Lower lobe of right lung (tissue), 2 donors: ENCODE measurements at places on chromosomes 4 and X.

GRCh38 chrX:39152106-39152649, 350.9 kb downstream of the MID1IP1 start:
- peak; percentile 59 for DNase-seq

DNA sequence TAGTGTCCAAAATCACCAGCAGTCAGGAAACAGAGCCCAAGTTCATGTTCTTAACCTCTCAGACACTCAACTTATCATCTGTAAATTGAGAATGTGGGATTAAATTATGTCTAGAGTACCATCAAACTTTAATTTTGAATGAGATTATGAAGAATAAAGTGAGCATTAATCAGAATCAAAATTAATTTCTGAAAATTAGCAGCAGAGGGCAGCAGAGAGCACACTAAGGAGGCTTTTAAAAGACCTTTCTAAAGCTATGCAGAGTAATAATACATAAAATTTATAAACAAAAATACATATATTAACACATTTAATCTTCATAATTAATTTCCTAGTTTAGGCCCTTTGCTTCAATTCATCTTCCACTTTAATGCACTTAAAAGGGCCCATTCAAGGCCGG, 7.1 kb downstream of the TASL start:
- no peak for DNase-seq

DNA sequence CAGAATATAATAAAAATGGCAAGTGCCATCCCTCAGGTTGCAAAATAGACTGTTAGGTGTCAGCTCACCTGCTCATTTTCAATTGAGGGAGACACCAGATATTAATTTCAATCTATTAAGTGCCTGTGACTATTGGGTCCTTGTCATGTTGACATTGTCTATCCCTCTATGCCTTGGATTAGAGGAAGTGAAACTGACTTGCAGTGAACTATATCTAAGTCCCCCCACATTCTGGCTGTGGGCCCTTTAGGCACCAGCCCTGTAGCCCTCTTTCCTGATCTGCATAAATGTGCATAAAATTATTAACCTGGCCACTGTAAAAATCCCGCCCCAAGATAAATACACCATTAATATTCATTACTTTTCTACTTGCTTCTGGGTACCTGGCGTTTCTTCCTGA, 293.0 kb upstream of the CLNK start:
- DNase-seq = no peak

DNA sequence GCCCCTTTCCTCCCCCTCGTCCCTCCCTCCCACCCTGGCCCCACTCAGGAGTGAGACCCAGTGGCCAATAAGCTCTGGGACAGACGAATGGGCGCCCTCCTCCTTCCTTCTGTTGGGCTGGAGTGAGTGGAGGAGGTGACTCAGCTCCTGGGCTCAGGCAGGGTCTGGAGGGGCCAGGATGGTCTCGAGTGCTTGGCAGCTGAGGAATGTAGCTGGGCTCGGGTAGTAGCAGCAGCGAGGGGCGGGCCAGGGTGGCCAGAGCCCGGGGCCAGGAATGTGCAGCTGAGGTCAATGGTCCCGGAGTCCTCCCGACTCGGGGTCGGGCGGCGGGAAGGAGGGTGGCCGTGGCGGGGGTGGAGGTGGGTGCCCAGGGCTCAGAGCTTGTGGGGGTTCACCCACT, 15.0 kb downstream of the G6PD start:
- peak; percentile 58 for DNase-seq

DNA sequence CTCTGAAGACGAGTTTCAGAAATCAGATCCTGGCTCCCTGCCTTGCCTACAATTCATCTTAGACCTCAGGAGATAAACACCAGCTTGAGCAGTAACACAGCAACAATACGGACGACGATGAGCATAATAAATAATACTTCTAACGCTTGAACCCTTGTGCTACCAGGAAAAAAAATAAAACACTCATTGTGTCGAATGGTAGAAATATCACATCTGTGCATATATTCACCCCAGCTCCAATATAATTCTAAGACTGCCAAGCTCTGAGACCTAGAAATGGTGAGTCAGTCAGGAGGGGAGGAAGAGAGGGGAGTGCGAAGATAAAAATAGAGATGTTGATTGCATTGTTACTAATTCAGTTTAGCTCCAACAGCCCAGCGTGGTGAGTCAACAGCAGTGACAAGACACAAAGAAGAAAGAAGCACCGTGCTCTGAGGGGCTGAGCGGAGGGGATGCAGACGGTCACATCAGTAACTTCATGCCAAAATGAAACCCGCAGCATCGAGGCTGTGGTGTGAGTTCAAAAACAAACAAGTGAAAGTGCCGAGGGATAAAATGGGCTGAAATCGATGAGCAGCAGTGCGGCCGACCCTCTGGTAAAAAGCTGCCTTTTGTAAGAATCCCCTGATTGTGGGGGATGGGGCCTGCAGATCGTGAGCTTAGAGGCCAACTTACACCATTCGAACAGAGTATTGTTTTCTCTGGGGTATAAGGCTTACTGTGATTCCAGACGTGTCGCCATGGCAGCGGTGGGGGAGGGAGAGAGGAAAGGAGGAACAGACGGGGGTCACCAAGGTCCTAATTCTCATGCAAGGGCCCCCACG, 150.4 kb downstream of the MGST2 start:
- no peak for DNase-seq

- DNase-seq = no peak
These were observed 38.6 kb downstream of the TRPC5 start for GRCh38 chrX:112043997-112044396.

GRCh38 chr4:183353557-183353956, 31.3 kb upstream of the CLDN24 start:
- no peak for DNase-seq

DNA sequence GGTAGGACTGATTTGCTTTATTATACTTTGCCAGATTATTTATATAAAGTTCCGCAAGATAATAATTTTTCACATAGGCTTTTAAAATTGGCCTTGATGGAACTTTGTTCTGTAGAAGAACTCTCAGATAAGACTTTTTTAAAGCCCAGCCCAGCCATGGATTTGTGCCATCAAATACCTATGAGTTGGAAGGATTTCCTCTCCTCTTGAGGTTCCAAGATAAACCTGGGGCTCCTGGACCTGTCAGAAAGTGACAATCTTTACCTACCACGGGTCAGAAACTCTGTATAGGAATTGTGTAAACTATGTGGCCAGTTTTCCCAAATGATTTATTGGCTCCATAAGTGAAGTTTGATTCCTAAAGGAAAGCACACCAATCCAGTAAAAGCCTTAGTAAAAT, 271.9 kb upstream of the GRID2 start:
- no peak for DNase-seq

DNA sequence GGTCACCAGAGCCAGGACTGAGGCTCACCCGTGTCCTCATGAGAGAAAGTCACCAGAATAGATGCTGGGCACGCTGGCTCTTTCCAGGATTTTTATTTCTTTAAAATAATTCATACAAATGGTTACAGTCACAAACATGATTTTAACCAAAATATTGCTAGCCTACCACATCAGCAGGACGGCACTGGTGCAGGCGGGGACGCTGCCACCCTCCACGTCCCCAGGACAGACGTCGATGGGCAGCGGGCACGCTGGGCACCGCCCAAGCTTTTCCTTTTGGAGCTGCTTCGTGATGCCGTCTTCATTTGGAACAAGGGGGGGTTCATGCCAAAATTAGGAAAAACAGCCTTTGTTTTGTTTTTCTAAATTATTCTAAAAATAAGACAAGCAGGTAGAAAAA, 37.6 kb downstream of the CTBP1 start:
- peak; percentile 30 for DNase-seq

- DNase-seq = no peak
These were observed 279.1 kb upstream of the NRK start for GRCh38 chrX:105543283-105543682.

DNA sequence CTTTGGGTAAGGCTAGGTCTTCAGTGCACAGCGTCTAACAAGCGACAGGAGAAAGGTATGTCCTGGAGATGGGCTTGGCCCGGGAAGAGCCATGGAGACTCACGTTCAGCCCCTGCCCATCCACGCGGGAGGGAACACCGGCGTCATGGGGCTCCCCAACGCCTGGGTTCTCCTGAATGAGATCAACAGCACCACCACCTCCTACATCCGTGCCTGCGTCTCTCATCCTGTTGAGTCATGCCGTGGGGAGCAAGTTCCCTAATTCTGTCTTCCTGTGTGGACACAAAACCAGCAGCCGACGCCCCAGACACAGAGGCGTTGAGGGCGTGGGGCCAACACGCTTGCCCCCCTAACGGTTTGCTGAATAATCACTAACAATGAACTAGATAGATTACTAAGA, 20.1 kb upstream of the IL3RA start:
- peak; percentile 89 for DNase-seq

- DNase-seq = no peak
These were observed 34.4 kb downstream of the RAP2C start for GRCh38 chrX:132184871-132185270.

DNA sequence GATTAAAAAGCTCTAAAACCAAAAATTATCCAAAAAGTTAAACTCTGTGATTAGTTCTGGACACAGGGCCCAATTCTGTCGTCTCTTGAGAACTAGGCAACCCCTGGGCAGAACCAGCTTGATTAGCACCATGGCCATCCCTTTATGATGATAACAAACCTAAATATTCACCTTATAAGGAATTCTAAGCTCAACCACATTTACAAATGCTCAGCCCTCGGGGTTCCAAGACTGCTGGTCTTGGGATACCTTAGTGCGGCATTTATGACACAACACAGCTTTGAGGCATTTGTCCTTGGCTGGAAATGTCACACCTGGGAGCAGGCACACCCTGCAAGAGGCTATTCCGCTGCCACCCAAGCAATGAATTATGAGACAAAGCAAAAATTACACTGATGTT, 27.5 kb upstream of the NAP1L5 start:
- DNase-seq = no peak

DNA sequence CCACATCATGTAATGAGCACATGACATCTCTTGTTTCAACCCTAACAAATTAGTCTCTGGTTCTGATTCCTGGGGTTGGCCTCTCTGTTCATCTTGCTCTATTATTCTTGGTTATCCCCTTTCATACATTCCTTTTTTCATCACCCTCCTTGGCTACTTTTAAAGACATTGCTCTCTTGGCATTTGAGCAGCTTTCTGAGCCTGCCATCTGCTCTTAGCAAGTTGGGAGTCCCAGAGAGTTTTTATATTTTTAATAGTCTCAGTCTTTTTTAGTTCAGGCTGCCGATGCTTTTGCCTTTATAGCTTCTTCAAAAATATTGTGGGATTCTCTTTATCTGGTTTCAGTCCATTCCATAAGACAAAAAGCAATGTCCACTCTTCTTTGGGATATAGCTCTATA, 1270.9 kb downstream of the ADGRL3 start:
- no peak for DNase-seq

- DNase-seq = no peak
These were observed 154.2 kb downstream of the SNCA start for GRCh38 chr4:89682808-89683207.

DNA sequence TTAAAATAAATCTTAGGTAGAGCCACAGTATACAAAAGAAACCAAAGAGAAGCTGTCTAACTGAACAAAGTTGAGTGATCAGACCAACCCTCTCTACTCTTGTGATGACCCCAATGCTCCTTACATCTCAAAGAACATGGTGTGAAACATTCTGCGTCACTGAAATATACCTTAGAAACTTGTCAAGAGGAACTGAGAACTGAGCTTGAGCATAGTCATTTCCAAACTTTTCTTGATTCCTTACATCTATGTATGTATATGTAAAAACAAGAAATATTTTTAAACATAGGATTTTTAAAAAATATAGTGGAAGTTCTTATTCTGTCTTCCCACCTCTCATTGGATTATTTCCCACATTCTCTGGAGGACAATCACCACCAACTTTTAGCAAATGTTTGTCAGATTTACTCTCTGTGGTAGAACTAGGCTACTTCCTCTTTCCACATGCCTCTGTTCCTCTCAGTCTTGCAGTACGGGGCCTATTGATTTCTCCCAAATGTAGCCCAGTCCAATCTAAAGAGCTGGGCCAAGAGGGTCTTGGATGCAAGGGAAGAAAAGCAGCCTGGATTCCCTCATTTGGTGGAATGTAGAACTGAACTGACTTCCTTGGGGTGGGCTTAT, 98.2 kb upstream of the HHIP start:
- no peak for DNase-seq

DNA sequence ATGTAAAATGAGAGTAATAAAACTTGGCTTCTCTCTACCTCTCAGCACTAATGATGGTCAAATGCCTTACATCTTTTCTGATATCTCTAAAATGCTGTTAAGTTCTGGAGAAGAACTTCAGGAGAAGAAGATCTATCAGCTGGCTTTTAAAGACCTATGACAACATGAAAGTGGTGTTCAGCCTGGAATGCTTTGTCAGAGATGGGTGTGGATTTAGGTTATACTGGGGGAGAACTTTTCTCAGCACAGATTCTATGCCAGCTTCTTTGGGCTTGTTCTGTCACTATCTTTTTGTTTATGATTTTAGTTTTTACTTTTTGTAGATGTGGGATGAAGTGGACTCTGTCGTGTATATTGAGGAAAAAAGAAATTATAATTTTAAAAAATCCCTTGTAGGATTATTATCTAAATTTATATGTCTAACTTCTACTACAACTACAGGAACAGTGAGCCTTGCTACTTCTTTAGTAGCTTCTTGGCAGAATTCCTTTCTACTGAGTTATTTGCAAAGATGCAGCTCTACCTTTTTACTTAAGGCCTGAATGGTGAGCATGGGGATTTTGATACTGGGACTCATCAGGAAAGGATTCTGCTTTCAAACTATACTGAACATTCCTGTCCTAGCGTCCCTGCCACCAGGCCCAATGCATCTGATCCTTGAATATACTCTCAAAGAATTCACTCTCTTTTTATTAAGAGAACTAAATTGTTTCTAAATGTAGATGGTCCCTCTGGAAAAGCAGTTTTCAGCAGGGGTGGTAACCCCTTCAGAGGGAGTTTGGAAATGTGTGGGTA, 19.6 kb downstream of the CYP2U1 start:
- DNase-seq = no peak

DNA sequence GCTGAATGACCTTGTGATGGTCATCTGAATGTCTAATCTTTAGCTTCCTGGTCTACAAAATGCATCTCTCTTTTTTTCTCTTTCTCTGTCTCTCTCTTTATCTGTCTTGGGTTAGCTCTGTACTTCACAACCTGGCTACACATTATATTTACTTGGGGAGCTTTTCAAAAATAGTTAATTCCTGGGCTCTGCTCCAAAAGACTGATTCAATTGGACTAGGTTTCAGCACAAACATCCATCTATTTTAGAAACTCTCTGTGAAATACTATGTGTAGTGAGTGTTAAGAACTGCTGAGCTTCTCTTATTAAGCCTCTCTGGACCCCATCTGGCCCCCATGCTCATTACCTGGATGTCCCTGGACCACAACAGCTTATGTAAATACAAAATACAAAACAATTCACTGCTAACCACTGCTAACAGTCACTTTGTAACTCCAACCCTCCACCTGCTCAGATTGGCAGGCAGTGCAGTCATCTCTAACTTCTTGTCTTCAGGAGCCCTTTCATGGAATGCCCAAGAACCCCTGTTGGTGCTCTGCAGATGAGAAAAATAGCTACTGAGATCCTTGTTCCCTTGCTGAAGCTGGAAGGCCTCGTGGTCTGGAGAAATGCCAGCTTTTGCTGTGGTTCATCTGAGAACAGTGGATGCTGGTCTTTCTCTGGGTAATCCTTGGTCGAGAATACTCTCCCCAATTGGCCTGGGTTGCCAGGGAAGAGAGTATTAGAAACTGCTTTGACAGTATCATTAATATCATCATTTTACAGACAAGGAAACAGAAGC, 14.8 kb upstream of the BOD1L1 start:
- DNase-seq = no peak
